NCI-H1105 treated with DMSO at 0.1 percent for 48 hours (cell line): ENCODE measurements at places on chromosomes 4 and X.
A peak's percentile ranks its signal among the peaks of the same experiment; 100 is the strongest.

DNA sequence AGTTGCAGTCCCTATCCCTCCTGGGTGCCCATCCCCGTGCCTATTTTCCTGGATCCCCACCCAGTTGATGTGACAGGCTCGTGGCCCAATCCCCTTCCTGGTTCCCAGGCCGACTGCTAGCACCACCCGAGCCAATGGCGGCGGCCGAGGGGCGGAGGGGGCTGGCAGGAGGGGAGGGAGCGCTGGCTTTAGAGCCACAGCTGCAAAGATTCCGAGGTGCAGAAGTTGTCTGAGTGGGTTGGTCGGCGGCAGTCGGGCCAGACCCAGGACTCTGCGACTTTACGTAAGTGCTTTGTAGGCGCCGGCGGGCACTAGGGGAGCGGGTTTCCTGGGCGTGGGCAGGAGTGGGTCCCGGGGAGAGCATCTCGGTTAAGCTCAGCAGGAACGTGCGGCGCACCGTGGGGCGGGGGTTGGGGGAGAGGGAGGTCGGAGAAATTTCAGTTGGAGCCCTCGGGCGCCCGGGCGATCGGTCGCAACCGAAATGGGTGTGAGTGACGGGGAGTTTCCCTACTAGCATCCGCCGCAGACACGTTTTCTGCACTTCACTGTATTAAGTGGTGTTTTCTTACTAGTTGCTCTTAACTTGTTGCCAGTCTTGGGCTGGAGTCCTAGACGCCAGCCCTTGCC lies at the start of gene PLS3:
TSS of gene PLS3 (plus strand) at position 197 of the 627 bp plus-strand sequence. CDS start 49,077 bp downstream, outside the sequence.
- DNase-seq: peak; percentile 62

GRCh38 chr4:6233929-6234328 lies 33.6 kb upstream of the JAKMIP1 start:
- DNase-seq: no peak

- DNase-seq: no peak
Measured at GRCh38 chr4:184892999-184893398, 67.2 kb upstream of the ACSL1 start.

- DNase-seq: no peak
Measured at GRCh38 chrX:12979026-12979607, 4.2 kb downstream of the TMSB4X start.

DNA sequence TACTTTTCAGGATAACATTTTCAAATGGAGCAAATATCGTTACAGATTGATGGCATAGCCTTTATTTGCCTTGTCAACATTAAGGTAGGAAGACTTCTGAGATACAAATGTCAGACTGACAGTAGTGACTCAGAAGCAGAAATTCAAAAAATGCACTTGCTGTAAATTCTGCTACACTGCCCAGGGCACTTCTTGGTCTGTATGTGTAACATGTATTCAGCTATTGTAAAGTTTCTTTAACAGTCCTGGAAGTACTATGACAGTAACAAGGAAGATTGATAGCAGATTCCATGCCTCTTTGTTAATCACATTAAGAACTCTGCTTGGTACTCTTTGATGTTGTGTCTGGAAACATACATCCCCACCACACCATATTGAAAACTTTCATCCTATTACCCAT lies 69.6 kb upstream of the PCDH18 start:
- DNase-seq: no peak

- DNase-seq: no peak
Measured at GRCh38 chr4:119906277-119906676, 160.4 kb downstream of the MAD2L1 start.

DNA sequence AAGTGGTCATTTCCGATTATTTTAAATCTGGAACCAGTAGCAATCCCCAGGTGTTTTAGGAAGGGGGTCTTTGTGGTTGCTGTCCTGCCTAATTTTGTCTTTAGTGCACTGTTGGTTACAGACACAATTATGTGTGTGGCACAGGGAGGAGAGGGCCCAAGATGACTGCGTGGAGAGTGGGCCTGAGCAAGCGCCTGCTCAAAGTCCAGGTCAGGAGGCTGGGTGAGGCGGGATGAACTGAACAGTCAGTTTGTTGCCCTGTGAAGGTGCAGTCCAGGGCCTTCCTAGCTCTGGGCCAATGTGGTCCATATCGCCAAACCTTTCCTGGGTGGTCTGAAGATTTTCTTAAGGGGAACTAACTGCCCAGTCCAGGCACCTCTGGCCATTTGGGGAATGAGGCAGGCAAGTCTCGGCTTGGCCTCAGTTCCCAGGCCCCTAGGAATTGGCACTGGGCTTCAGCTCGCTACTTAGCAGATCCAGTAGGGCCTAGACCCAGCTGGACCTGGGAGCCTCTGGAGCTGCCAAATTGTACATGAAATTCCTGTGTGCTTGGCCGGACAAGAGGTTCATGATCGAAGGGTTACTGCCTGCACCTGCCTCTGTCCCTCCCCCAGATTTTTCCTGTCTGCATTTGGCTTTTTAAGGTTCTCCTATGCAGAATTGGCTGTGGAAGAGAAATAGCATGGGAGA lies 47.6 kb downstream of the ANAPC4 start:
- no peak for DNase-seq

- DNase-seq: no peak
Measured at GRCh38 chr4:74449571-74450297, 4.8 kb downstream of the AREG start.

- no peak for DNase-seq
Measured at GRCh38 chr4:26804451-26804850, 56.2 kb upstream of the STIM2 start.

DNA sequence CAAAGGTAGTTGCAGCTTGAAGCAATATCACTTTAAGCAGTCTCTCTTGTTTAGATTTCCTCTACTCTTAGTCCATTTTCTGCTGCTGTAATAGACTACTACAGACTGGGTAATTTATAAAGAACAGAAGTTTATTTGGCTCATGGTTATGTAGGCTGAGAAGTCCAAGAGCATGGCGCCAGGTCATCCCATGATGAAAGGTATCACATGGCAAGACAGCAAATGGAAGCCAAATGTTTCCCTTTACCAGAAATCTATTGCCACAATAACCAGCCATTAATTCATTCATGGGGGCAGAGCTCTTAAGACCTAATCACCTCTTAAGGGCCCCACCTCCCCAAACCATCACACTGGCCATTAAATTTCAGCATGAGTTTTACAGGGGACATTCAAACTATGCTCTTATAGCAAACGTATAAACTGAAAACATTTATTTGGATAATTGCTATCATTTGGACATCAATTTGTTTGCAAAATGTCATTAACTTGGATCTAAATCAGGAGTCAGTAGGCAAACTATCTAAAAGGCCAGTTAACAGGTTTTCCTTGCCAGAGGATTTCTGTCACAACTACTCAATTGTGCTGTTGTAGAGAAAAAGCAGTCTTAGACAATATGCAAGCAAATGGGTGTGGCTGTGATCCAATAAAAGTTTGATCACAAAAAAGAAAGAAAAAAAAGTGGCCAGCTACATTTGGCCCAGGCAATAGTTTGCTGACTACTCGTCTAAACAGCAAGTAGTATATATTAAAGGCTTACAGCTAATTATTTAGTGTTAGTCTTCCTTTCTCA lies 75.7 kb upstream of the GUCY1A1 start:
- no peak for DNase-seq

DNA sequence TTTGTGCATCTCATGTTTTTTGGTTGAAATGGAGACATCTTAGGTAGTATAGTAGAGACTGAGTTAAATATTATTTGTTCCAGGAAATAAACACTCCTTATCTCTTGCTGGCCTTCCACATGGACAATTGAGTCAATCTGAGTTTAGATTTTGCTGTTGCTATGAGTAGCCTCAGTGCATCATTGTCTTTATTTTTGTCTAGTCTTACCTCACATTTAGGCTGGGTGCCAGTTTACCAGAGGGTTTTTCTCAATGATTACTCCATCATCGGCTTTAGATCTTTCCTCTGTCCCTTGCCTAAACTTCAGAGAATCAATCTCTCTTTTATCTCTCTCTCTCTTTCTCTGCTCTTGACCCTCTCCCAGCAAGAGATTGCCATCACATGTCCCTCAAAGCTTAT lies 73.6 kb downstream of the GABRB1 start:
- no peak for DNase-seq

DNA sequence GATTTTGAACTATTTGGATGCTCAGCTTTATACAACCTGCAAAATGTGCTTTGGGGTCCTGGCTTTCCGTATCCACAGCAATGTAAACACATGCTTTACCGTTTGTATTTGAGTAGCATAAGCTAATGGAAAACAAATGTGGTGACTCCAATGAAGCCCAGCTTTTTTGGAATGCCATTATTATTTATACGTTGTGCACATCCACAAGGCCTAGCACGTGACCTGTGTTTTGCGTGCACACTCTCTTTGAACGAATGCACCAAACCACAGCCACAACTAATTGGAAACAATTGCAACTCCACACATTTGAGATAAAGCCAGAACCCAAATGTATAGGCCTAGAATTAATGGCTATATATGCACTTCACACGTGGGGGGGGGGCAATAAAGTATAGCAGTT lies 189.5 kb upstream of the GPC4 start:
- DNase-seq: no peak

DNA sequence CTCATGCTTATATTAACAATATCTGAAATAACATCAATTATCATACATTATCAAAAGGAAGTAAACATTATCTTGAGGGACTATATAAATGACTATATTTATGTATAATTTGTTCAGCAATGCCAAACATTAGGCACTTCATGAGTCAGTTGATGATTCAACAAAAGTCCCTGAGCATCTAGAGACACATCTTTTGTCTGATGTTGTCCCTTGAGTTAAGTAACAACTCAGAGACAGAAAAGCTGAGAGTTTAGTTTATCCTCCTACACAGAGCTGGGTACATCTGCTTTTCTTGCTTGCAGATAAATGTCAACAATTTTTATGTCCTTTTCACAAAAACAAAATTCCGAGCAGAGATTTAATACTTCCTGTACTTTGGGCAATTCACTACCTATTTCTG lies 311.1 kb downstream of the INPP4B start:
- DNase-seq: no peak

GRCh38 chrX:150954951-150955350 lies 28.2 kb upstream of the HMGB3 start:
- DNase-seq: no peak

- DNase-seq: peak; percentile 22
Measured at GRCh38 chrX:115894087-115894486, 276.5 kb upstream of the AGTR2 start.

DNA sequence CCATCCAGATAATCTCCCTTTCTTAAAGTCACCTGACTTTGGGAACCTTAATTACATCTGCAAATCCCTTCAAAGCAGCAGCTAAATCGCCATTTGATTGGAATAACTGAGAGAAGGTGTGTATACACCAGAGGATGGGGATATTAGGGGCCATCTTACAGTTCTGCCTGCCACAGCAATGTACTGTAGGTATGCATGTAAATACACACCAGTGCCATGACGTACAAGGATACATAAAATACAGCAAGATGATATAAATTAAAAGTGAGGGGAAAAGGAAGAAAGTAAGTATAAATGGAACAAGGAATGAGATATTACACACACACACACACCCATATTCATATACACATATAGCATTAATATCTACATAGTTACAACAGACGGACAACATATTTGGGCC lies 81.2 kb downstream of the CBR4 start:
- no peak for DNase-seq

DNA sequence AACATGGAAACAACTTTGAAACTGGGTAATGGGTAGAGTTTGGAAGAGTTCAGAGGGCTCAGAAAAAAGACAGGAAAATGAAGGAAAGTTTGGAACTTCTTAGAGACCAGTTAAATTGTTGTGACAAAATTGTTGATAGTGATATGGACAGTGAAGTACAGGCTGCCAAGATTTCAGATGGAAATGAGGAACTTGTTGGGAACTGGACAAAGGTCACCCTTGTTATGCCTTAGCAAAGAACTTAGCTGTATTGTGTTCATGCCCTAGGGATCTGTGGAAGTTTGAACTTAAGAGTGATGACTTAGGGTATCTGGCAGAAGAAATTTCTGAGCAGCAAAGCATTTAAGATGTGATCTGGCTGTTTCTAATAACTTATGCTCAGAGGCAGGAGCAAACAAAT lies 5.1 kb upstream of the ARL13A start:
- DNase-seq: no peak

- no peak for DNase-seq
Measured at GRCh38 chrX:14801136-14801535, 71.7 kb downstream of the FANCB start.

DNA sequence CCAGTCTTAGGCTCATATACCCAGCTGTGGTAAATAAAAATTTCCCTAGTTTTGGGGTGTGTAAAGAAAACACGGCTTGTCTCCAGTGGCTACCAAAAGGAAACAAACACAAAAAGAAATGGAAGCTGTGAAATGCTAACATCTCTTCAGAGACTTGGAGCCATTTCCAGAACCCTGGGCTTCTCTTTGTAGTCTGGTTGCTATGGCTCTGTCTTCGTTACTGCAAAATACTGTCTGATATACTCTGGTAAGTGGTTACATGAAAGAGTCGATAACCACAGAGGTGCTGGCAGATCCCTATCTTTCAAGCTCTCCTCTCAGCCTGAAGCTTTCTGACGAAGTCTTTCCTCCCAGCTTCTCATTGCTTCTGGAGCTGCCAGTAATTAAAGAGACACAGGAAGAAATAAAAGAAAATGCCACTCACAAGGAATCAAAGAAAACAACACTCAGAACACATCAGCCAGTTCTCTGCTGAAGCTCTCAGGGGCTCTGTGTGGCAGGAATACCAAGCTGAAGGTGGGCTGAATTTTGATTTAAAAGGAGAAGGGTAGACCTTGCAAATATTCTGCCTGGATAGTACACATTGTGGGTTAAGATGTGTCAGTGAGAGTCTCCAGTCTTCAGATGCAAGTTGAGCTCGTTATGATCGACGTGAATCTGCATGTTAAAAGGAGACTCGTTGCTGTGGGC lies 107.6 kb upstream of the FAM9C start:
- no peak for DNase-seq

- DNase-seq: no peak
Measured at GRCh38 chrX:44143061-44143602, 169.9 kb upstream of the NDP start.

DNA sequence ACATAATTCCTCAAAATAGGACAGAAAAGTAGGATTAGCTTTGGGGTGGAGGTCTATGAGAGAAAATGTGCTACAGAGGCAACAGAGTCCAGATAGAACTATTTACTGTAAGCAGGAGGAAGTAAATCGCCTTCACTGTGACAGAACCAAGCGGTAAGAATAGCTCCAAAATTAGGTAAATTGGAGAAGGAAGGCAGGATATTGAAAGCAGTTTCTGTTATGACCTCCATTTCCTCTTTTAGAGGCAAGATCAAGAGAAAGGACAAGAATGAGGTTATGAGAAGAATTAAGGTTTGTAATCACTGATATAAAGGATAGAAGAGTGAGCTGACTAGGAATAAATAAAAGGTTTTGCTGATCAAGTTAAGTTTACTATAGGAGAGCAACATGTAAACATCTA lies 44.1 kb upstream of the NEUROG2 start:
- no peak for DNase-seq

DNA sequence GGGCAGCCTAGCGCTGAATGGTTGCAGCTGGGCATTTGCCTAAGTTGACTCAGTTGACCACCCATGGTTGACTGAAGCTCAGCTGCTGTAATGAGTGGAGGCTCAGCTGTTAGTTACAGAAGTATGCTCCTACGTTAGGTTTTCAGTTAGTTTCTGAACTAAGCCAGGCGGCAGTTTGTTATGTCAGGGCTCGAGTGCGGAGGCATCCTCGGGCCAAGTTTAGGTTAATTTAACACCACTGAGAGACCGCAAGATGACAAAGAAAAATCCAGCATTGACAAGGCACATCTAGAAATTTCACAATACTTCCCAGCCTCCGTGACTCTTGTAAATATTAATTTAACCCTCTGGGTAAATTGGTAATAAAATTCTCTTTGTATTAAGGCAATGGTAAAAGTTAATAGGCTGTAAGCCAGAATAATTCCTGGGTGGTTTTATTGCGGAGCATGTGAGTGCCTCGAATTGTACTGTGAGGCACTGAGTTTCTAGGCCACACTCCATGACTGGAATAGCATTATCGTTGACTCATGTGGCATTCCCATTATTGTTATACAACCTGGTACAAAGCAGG lies 33.1 kb upstream of the CDKN2AIP start:
- DNase-seq: no peak
